ENCODE measurements at places on chromosomes 6 and 20. TPM values are rescaled to one million over a fixed set of nuclear protein-coding genes. Genes with fewer than 3 reads are reported as not detected.

GRCh38 chr6:169101981-169102380 lies 151.7 kb downstream of the THBS2 start:
- peaks cover 31% of the 10 kb centered on the region for H3K4me1 ChIP-seq
- H3K4me3 ChIP-seq, result no peak overlapping the region
- H3K27ac ChIP-seq, result no peak overlapping the region
- no peak for DNase-seq
- peaks cover 10% of the 10 kb centered on the region for H3K36me3 ChIP-seq
- H3K27me3 ChIP-seq, result no peaks in the 10 kb centered on the region

DNA sequence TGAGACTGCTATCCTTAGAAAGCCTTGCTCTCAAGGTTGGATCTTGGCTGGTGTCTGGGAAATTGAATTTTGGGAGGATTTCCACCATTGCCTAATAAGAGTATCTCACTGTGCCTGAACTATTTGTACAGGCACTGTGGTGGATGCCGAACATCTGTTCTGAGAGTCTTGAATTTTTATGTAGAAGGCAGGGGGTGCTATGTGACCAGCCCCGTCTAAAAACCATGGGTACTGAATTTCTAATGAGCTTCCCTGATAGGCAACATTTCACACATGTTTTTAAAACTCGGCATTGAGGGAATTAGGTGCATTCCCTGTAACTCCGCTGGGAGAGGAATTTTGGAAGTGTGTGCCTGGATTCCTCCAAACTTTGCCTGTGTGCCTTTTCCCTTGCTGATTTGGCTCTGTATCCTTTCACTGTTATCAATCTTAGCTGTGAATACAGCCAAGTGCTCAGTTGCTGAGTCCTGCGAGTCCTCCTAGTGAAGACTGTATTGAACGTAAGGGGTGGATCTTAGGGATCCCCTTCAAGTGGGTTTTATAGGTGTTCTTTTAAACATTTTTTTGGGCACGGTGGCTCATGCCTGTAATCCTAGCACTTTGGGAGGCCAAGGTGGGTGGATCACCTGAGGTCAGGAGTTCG lies 27.6 kb upstream of the SCAF8 start:
- H3K4me1 ChIP-seq, result peaks cover 9% of the 10 kb centered on the region
- H3K27ac ChIP-seq, result no peak overlapping the region
- no peaks in the 10 kb centered on the region for H3K36me3 ChIP-seq
- DNase-seq, result no peak
- no peaks in the 10 kb centered on the region for H3K27me3 ChIP-seq

GRCh38 chr6:67887747-67888545 lies 747.1 kb upstream of the ADGRB3 start:
- H3K4me1 ChIP-seq, result peaks cover 17% of the 10 kb centered on the region
- H3K4me3 ChIP-seq, result no peak overlapping the region
- no peak for DNase-seq
- H3K36me3 ChIP-seq, result no peaks in the 10 kb centered on the region

The HAO1 gene
- 0.09 TPM for total RNA-seq

The LRRN4 gene
- 0.64 TPM for total RNA-seq

The TFAP2C gene
- 23.7 TPM for total RNA-seq

DNA sequence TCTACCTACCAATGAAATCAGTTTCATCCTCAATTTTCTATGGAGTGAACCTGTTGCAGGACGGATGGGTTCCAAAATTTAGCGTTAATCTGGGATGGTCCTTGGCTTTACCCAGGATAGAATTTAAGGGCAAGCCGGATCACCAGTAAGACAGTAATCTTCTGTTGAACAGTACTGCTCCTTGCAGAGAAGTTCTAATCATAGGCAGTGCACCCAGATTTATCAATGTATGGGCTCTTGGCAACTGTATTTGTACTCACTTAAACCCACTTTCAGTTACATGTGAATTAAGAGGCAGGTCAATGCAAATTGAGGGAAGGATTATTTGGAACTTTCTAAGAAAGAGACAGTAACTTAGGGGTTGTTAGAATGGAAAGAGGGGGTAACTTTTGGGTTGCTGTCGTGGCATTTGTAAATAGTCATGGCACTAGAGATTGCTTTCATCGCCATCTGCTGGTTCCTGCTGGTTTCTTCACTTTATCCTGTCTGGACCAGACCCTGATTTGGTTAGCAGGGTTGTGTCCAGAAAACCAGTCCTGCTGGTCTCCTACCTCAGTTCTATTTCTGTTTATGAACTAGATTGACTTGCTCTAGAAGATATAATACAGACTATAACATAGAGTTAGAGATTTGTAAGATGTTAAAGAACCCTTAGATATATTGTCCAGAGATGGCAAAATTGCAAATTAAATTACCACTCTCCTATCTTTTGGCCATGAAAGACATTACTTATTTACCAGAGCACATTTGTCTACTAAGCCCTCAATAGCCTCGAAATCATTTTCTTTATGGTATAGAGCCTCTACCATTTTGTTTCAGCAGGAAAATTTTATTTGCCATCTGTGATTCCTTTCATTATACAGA lies 646.3 kb downstream of the UTRN start:
- peaks cover 8% of the 10 kb centered on the region for H3K36me3 ChIP-seq
- no peak overlapping the region for H3K27ac ChIP-seq
- H3K4me3 ChIP-seq, result no peak overlapping the region

The MRAP2 gene
- 4.9 TPM for total RNA-seq

The ABHD16B gene
- total RNA-seq, result not detected

GRCh38 chr20:49276161-49276960 lies 1.5 kb downstream of the ZNFX1 start:
- peak overlapping the region; percentile 100 for H3K4me3 ChIP-seq
- peak overlapping the region; percentile 46 for H3K27ac ChIP-seq
- peaks cover 62% of the 10 kb centered on the region for H3K36me3 ChIP-seq

GRCh38 chr20:37936041-37936440 lies 33.1 kb downstream of the VSTM2L start:
- peaks cover 24% of the 10 kb centered on the region for H3K4me1 ChIP-seq
- no peak overlapping the region for H3K4me3 ChIP-seq
- no peaks in the 10 kb centered on the region for H3K36me3 ChIP-seq
- H3K27ac ChIP-seq, result no peak overlapping the region
- H3K27me3 ChIP-seq, result no peaks in the 10 kb centered on the region

DNA sequence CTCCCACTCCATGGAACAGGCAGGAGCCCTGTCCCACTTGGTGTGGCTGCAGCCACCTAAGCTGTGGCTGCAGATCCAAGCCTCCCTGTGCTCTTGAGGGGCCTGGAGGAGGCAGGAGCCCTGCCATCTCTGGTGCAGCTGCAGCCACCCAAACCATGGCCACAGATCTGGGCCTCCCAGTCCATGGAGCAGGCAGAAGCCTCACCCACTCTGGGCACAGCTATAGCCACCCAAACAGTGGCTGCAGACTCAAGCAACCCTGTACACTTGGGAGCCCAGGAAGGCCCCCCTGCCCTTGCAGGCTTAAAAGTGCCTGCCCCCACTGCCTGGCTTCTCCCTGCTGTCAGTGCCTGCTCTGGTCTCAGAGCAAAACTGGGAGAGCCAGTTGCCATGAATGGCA lies 320.3 kb downstream of the RFPL4B start:
- H3K36me3 ChIP-seq, result no peaks in the 10 kb centered on the region
- no peak overlapping the region for H3K27ac ChIP-seq
- no peak for DNase-seq
- no peak overlapping the region for H3K4me3 ChIP-seq

The AAR2 gene
- total RNA-seq, result 24.9 TPM

- peaks cover 8% of the 10 kb centered on the region for H3K4me1 ChIP-seq
- H3K27me3 ChIP-seq, result peaks cover 11% of the 10 kb centered on the region
- no peak for DNase-seq
- H3K27ac ChIP-seq, result no peak overlapping the region
- H3K4me3 ChIP-seq, result no peak overlapping the region
Measured at GRCh38 chr20:61303217-61303616, 51.2 kb downstream of the CDH4 start.

The GTF2H4 gene
- total RNA-seq, result 49.7 TPM

GRCh38 chr6:107323133-107323785 lies 136.1 kb downstream of the PDSS2 start:
- H3K4me3 ChIP-seq, result no peak overlapping the region
- peak overlapping the region; percentile 48 for H3K27ac ChIP-seq
- H3K4me1 ChIP-seq, result peaks cover 9% of the 10 kb centered on the region

DNA sequence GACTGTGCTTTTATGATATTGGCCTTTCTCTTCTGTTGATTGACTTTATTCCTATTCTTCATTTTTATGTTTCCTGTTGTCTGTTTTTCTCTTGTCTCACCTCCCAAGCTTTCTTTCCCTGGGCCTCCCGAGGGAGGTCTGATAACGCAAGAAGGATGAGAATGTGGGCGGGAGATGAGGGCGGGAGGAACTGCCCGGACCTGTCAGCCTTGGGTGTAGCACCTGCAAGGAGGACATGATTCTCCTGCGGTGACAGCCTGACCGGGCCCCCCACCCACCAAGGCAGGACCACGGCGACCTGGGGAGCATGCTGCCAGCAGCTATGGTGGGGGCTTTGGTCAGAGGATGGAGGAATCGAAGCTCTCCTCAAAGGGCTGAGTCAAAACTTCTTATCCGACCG lies 86.9 kb downstream of the PLEKHG1 start:
- no peak for DNase-seq
- H3K27ac ChIP-seq, result no peak overlapping the region
- no peaks in the 10 kb centered on the region for H3K27me3 ChIP-seq
- 0 out of 2 replicates have a peak, but pooled peaks cover 3% of the 10 kb centered on the region for H3K4me1 ChIP-seq
- no peaks in the 10 kb centered on the region for H3K36me3 ChIP-seq
- no peak overlapping the region for H3K4me3 ChIP-seq

The C4A gene
- 5.2 TPM for total RNA-seq

GRCh38 chr6:134363323-134364039 lies 45.6 kb upstream of the SGK1 start:
- DNase-seq, result no peak
- no peak overlapping the region for H3K4me3 ChIP-seq
- no peaks in the 10 kb centered on the region for H3K36me3 ChIP-seq
- H3K27ac ChIP-seq, result no peak overlapping the region
- H3K27me3 ChIP-seq, result no peaks in the 10 kb centered on the region

The SCUBE3 gene
- total RNA-seq, result 1.6 TPM

GRCh38 chr20:19828232-19828631 lies 70.2 kb downstream of the RIN2 start:
- H3K36me3 ChIP-seq, result no peaks in the 10 kb centered on the region
- no peaks in the 10 kb centered on the region for H3K27me3 ChIP-seq
- H3K27ac ChIP-seq, result no peak overlapping the region
- no peak overlapping the region for H3K4me3 ChIP-seq

- no peak for DNase-seq
- peaks cover 54% of the 10 kb centered on the region for H3K4me1 ChIP-seq
- H3K27ac ChIP-seq, result peak overlapping the region; percentile 83
- no peak overlapping the region for H3K4me3 ChIP-seq
- H3K36me3 ChIP-seq, result peaks cover 3% of the 10 kb centered on the region
Measured at GRCh38 chr6:7129784-7130569, 22.2 kb downstream of the RREB1 start.

GRCh38 chr20:18639501-18639979 lies 51.7 kb downstream of the DTD1 start:
- no peak overlapping the region for H3K27ac ChIP-seq
- DNase-seq, result no peak
- H3K36me3 ChIP-seq, result no peaks in the 10 kb centered on the region
- H3K4me3 ChIP-seq, result no peak overlapping the region
- peaks cover 7% of the 10 kb centered on the region for H3K4me1 ChIP-seq

DNA sequence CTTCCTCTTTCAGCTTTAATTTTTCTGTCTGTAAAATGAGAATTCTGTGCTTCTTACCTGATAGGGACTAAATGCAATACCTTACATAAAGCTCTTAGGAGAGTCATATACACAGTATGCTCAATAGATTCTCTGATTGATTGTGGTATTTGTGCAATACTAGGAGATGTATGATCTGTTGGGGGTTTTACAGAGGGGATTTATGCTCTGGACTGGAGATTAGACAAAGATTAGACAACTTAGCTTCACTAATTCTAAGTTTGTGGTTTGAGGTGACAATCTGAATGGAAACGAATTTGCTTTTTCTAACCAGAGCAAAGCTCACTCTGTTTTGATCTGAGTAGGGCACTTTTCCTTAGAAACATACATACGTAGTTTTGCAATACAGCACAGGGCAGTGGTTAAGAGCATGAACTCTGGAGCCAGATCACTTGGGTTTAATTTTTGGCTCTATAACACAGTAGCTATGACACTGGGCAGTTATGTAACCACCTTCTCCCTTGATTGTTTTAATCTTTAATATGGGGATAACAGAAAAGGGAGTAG lies 126.2 kb downstream of the RNF144B start:
- H3K4me3 ChIP-seq, result no peak overlapping the region
- DNase-seq, result no peak
- no peaks in the 10 kb centered on the region for H3K27me3 ChIP-seq
- H3K36me3 ChIP-seq, result no peaks in the 10 kb centered on the region

- H3K27ac ChIP-seq, result peak overlapping the region; percentile 97
- peak overlapping the region; percentile 97 for H3K4me3 ChIP-seq
- H3K4me1 ChIP-seq, result peaks cover 39% of the 10 kb centered on the region
- no peaks in the 10 kb centered on the region for H3K27me3 ChIP-seq
- peaks cover 9% of the 10 kb centered on the region for H3K36me3 ChIP-seq
- peak; percentile 51 for DNase-seq
Measured at GRCh38 chr6:75602246-75603105, 796 bp downstream of the SENP6 start.

DNA sequence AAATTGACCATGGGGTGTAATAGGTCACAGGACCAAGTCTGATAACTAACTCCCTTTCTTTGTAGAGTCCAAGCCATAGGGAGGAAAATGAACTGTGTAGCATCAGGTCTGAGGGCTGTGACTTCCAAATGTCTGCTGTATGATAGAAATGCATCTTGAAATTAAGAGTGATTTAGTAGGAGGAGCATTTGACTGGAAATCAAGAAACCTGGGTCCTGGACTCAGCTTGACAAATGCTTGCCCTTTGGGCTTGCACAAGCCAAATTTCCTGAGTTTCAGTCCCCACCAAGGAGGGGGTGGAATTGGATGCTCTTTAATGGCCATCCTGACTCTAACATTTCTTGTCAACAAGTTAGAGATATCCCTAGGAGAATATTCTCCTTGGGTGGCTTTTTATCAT lies 187.0 kb downstream of the PDE7B start:
- no peaks in the 10 kb centered on the region for H3K36me3 ChIP-seq
- no peak overlapping the region for H3K4me3 ChIP-seq
